Fibroblast of mammary gland (primary cell): ENCODE measurements at places on chromosomes 6 and 20.

- no peak for DNase-seq
Observed at GRCh38 chr20:57022306-57022705, 244.1 kb downstream of the BMP7 start.

GRCh38 chr20:46343975-46344357, 35.7 kb upstream of the CDH22 start:
- no peak for DNase-seq

DNA sequence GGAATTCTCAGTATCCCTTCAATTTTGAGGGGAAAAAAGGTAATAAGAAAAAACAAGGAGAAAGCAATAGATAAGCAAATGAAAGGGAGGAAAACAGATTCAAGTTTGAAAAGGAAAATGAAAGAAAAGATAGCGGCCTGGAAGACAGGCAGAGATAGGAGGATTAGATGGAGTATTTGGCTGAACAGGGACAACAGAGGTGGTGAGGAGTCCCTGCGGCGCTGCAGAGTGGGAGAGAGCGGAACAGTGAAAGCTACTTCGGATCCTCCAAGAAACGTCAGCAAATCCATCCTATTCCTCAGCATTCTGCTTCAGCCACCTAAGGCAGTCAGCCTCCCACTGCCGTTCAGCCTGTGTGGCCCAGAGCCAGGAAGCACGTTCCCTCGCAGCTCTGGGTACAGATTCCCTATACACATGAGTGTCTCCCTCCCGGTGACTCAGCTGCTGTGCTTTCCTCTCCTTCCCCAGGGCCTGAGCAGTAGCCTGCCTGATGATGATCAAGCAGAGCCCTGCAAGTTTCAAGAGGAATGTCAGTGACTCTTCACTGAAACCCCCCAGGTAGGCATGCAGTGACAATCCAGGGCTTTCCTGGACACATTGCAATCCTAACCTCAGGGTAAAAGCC, 43.4 kb upstream of the CDYL start:
- peak; percentile 93 for DNase-seq

DNA sequence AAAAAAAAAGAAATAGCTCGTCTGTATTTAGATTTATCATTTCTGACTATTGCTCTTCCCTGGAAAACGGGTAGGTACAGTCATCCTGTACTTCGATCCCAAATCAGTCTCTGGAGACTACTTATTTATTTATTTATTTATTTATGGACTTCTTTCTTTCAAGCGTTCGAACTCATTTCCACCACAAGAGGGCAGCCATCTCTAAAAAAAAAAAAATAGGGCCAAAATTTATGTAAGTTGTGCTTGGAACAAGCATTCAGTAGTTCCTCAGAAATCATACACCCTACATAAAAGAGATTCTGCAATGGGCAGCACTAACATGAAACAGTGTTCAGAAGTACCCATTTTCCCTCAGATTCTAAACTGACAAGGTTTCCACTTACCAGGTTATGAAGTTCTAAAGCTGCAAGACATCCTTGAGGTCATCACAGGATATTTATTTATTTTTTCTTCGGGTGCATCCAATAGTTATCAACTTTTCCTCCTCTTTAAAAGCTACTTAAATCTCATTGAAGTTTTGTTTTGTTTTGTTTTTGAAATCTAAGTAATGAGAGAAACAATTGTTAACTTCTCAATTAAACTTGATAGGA, 1.9 kb upstream of the BMP2 start:
- DNase-seq = peak; percentile 70

DNA sequence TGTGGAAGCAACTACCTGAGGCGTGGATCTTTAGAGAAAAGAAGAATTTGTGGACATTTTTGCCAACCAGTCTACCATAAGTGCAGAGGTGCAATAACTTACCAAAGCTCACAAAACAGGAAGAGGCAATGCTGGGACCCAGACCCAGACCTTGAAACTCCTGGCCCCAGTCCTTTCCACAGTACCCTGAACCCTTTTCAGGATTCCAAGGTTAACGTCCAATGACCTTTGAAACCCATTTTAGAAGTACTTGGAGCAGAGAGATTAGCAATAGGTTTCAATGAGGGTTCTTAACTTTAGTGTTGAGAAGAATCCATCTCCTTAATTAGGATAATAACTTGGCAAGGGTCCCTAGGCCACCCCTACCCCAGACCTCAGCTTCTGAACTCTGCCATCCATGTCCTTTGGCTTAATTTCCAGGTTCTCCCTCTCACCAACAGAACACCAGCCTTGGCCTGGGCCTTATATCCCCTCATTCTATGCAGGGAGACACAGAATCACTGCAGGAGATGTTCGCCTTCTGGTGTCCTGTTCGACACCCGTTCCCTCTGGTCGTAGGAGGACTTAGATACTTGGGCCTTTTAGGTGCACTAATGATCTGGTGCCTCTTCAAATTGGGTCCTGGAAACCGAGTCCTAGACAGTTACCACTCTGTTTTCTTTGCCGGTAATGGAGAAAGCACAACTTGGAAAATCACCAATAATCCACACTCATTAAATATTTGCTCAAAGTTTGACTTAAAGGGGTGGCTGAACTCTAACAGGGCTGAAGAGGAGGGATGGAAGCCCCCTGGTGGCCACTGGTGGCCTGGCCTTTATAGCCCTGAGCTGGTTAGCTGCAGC, 40.6 kb downstream of the ISM1 start:
- DNase-seq = peak; percentile 59

DNA sequence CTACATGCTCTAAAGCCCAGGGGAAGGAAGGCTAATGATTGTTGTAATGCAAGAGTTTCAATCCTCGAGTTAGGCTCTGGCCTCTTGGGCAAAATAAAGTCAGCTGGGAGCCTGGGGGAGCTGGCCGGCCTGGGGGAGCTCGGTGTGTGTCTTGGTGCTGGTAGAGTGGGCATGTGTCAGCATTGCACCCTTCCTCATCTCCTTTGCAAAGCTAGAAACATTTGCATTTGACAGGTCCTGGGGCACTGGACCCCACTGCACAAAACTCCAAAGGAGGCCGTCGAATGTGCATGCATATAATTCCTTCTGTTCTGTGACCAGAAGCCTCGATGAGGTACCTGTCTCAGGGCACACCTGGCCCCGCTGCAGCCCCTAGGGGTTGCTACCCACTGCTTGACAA, 74.6 kb upstream of the SLC22A23 start:
- no peak for DNase-seq

DNA sequence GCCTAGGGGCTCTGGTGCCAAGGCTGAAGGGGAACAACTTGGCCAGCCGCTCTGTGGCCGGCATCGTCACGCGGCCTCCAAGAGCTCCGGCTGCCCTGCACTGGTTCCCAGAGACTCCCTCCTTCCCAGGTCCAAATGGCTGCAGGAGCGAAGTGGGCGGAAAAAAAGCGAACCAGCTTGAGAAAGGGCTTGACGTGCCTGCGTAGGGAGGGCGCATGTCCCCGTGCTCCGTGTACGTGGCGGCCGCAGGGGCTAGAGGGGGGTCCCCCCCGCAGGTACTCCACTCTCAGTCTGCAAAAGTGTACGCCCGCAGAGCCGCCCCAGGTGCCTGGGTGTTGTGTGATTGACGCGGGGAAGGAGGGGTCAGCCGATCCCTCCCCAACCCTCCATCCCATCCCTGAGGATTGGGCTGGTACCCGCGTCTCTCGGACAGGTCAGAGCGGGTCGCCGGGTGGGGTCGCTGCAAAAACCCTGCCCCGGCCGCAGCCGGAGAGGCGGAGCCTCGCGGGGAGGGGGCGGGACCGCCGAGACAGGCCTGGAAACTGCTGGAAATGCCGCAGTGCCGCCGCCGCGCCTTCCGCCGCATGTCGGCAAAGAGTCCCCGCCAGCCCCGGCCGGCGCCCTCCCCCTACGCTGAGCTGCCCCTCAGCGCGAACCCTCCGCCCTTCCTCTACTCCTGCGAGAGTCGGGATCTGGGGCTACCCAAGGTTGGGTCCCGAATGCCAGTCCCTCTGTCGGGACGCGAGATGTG, 814 bp upstream of the HSP90AB1 start:
- peak; percentile 71 for DNase-seq

DNA sequence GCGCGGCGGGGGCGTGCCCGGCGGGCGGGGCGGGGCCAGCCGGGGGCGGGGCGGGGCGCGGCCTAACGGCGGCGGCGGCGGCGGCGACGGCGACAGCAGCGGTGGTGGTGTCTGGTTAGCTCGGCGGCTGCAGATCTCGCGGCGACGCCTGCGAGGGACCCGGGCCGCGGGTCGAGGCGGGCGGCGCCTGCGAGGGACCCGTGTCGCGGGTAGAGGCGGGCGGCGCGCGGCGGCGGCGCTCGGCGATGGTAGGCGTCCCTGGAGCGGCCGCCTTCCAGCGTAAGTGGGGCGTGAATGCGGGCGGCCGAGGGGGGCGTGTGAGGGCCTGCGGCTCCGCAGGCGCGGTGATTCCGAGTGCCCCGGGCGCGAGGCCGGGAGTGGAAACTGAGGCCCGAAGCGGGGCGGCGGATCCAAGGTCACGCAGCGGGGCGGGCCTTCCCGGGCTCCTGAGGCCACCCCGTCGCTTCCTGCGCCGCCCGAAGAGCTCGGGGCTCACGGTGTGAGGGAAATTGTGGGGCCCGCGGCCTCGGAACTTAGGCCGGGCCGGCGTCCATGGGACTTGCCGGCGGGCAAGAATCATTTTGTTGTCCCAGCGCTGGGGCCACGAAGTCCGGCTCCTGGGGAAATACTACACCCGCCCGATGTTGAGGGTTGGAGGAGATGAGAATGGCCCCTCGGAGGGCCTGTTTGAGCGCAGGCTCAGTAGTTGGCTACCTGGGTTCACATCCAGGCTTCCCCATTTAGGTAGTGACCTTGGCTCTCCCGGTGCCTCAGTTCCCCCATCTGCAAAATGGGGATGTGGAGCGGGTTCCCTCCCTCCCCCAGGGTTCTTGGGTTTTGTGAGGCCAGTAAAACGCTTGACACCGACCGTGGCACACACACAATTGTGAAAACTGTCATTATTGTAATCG, at the start of gene CBFA2T2:
TSS of gene CBFA2T2 (plus strand) at position 74 of the 911 bp plus-strand sequence. CDS start at position 246, 172 bp downstream.
- peak; percentile 44 for DNase-seq

- DNase-seq = no peak
Observed at GRCh38 chr6:150967910-150968309, 102.4 kb downstream of the MTHFD1L start.

- DNase-seq = no peak
Observed at GRCh38 chr6:5205877-5206850, 54.6 kb downstream of the LYRM4 start.

- DNase-seq = peak; percentile 8
Observed at GRCh38 chr20:48406498-48406897, 421.3 kb downstream of the PREX1 start.

GRCh38 chr6:143823548-143823947, 19.6 kb upstream of the LTV1 start:
- peak; percentile 32 for DNase-seq

DNA sequence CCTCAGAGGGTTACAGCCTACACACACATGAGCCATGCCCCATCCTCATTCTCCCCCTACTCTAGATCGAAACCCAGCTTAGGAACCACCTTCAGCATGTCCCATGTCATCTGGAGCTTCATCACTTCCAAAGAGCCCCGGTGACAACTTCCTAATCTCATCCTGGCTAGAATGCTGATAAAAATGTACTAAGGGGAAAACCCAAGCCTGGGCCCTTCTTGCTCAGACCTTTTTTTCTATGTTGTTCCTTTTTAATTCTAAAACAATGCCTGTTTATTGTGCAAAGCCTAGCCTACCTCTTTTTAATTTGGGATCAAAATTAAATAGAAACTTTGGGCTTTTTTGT, 44.1 kb upstream of the NT5E start:
- no peak for DNase-seq

- no peak for DNase-seq
Observed at GRCh38 chr6:158388727-158389126, 76.5 kb downstream of the TULP4 start.

GRCh38 chr20:63452821-63453523, 19.5 kb downstream of the KCNQ2 start:
- no peak for DNase-seq

DNA sequence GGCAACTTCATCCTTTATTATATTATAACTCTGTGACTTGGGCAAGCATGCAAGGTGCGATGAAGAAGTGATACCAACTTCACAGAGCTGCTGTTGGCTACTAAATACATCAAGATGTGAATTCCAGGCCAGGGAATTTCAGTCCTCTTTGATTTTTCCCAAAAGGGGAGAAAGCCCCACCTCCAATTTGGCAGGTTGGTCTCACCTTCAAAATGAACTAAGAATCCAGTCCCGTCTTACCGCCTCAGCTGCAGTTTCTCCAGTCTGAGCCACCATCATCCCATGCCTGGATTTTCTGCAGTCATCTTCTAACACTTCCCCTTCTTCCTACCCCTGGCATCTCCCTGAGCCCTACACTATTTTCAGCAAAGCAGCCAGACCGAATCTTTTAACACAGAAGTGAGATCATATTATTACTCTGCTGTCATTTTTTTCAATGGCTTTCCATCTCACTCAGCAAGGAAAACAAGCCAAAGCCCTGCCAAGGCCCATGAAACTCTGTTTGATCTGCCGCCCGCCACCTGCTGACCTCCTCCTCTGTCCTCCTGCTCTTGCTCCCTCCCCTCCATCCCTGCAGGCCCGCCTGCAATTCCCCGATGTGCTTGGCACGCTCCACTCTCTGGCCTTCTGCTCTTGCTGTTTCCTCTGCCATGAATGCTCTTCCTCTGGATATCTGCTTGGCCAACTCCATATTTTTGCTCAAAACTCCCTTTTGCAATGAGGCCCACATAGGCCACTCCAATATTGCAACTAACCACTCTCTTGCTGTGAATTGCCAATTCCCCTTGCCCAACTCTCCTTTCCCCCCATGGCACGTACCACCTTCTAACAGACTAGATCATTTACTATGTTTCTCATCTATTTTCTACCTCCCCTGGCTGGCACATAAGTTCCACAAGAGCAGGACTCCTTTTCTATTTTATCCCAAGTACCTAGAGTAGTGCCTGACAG, 46.0 kb upstream of the TAGAP start:
- no peak for DNase-seq

GRCh38 chr6:137779982-137780381, 87.1 kb upstream of the TNFAIP3 start:
- no peak for DNase-seq

DNA sequence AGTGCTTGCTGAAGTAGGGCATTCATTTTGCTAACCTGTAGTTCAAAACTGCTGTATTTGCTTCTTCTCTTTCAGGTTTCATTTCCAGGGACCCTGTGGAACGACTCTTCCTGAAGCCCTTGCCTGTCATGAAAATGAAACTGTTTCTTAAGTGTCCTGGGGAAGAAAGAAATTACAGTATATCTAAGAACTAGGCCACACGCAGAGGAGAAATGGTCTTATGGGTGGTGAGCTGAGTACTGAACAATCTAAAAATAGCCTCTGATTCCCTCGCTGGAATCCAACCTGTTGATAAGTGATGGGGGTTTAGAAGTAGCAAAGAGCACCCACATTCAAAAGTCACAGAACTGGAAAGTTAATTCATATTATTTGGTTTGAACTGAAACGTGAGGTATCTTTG, 3.4 kb upstream of the NOL7 start:
- no peak for DNase-seq

- no peak for DNase-seq
Observed at GRCh38 chr20:25526446-25526845, 58.9 kb downstream of the NINL start.
